ENCODE measurements at places on chromosomes 7 and 10. TPM values are rescaled to one million over a fixed set of nuclear protein-coding genes. Genes with fewer than 3 reads are reported as not detected.

PDGFA gene
- total RNA-seq = 41.6 TPM

ZNF488 gene
- 0.25 TPM for total RNA-seq

C7orf33 gene
- not detected for total RNA-seq

IFIT2 gene
- 2.2 TPM for total RNA-seq

DDC gene
- not detected for total RNA-seq

PPP1R17 gene
- total RNA-seq = not detected

ARHGEF35 gene
- 1.5 TPM for total RNA-seq

Data from mesangial cell (primary cell).